Stimulated activated CD4-positive, alpha-beta T cell treated with anti-CD3 and anti-CD28 coated beads, Interleukin-2, amount 100 ng/mL, for 24 hours (primary cell): ENCODE measurements at places on chromosomes 3 and 15.

DNA sequence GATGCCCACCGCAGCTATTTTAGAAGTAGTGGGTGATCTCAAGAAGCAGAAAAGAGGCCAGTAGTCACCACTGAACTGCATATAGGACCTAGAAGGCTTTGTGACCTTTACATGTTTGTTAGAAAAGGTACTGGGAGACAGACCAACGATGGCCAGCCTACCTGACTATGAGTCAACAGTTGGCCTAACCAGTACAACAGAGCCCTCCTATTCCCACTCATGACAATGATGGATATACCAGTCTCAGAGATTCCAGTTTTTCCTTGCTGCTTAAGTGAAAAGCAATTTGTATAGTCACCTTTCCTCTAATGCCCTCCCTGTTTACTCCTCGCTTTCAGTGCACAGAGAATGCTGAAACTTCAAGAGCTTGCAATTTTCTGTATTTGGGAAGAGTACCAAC is 86.6 kb upstream of the PPIB start:
- DNase-seq, result no peak

DNA sequence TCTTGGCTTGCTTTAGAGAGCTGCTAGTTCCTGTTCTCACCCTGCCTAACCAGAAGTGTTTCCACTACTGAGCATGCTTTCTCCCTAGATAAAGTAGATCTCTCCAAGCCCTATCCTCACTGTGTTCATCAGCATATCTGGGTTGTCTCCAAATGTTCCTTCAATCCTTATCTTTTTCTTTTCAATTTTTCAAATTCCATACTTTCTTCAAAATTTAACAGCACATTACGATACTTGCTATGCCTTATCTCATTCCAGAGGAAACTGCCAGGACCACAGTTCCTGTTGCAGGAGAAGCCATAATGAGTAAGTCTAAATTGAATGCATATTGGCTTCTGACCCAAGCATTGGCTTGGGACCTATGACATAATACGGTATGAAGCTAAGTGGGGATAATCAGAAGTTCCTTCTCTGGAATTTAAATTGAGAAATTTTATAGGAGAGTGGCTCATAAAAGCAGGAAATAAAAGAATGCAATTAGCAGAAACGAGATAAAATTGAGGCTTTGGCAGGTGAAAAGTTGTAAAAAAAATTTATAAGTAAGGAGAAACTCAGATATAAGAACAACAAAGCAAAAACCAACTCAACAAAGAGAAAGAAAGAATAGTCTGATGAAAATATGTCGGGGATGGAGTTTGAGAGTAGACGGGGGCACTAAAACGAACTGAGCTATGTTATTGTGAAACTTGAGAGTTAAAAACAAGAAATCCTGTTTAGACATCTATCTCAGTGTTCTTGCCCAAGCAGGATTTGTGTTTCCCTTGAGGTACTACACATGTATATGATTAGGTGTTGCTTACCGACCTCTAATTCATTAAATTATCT is 631.7 kb upstream of the CCDC54 start:
- DNase-seq, result no peak

- no peak for DNase-seq
Measured at GRCh38 chr15:79944622-79945021, 26.4 kb downstream of the BCL2A1 start.

GRCh38 chr3:16741890-16742289 is 136.7 kb upstream of the DAZL start:
- no peak for DNase-seq

GRCh38 chr3:136708333-136708985 is 43.7 kb downstream of the STAG1 start:
- no peak for DNase-seq

- no peak for DNase-seq
Measured at GRCh38 chr3:39150148-39150802, 3.1 kb downstream of the CSRNP1 start.

DNA sequence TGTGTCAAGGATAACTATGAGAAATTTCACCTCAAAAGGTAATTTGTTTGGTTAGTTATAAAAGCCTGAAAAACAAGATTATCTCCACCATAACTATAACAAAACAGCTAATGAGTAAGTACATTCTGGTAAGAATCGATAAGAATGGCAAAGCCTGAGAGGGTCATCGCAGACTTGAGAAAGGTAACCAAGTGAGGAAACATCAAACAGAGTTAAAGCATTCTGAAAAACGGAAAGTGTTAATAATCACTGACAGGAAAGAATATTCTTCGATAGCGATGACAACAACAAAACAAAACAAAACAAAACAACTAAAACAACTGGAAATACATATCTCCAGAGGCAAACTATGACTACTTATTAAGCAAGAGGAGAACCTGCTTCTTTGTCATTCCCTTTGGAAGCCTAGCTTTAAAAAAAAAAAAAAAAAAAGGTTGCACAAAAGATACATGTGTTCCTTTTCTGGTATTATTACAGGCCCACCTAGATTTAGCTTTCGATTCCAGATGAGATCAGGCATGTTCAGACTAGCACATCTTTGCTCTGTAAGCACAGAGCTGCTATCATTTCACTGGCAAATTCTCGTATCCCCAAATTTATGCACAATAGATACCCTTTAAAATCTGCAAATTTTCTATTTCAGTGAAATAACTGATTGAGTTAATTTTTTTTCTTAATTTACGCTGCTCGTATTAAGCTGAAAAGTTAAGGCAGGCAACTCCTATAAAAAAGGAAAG is 155.6 kb downstream of the TIGIT start:
- no peak for DNase-seq

GRCh38 chr3:123583561-123583960 is 1.3 kb downstream of the HACD2 start:
- no peak for DNase-seq

GRCh38 chr3:135514060-135514448 is 451.5 kb upstream of the PPP2R3A start:
- DNase-seq, result no peak

DNA sequence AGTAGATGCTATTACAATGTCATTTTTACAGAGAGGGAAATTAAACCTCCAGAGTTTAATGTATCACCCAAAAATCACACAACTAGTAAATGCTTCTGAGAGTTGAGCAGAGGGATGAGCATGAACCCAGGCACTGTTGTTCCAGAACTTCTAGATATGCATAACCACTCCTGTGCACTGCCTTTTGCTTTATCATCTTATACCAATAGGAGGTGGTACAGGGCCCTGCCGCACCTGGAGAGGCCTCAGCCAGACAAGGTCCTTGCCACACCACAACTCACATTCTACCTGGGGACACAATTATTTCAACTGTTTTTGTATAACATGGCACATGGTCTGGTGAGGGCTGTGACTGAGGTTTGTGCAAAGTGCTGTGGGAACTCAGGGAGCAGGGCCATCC is 78.5 kb upstream of the NTRK3 start:
- DNase-seq, result no peak

GRCh38 chr15:101813803-101814534 is 2.0 kb downstream of the OR4F15 start:
- no peak for DNase-seq

GRCh38 chr3:156627946-156628569 is 46.3 kb upstream of the TIPARP start:
- DNase-seq, result no peak

DNA sequence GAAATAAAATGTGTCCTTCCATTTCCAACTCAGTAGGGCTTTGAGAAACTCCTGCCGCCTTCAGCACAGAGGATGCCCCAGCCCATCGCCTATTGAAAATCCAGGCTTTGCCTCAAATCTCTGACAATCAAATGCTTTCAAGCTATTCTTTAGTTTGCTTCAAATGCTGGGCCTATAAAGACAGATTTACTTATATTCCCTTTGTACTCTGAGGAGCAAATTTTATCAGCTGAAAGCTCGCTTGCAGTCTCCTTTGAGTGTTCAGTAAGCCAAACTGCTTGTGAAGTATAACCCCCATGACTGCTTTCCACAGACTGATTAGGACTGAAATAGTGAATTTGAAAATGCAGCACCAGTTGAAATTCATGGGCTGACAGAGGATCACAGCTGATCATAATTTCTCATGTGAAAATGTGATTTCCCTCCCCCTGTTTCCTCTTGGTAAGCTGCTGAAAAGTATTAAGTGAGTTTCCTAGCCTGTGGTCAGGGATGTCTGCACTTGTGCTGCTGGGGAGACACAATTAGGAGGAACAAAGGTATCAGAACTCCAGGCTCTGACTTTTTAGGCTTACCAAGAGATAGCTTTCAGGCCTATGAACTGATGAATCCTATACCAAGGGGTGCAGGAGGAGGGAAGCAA is 563.4 kb upstream of the TGFBR2 start:
- no peak for DNase-seq

GRCh38 chr15:57218826-57219576 is 157.3 kb upstream of the CGNL1 start:
- no peak for DNase-seq

GRCh38 chr15:78766041-78766440 is 45.2 kb downstream of the ADAMTS7 start:
- DNase-seq, result no peak

DNA sequence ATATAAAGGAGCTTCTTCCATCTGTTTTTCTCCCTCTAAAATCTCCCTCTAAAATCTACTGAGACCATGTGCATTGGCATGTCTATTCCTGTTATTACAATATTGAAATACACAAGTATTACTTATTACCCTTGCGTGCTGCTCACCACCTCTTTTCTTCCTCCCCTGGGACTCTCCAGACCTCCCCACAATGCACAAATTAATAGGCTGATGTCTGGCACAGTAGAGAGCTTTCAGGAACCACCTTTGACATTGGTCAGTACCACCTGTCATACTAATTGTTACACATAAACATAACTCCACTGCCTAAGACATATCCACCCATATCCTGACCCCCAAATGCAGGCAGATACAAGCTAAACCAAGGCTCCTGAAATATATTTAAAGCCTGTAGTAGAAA is 722.6 kb downstream of the FHIT start:
- no peak for DNase-seq

DNA sequence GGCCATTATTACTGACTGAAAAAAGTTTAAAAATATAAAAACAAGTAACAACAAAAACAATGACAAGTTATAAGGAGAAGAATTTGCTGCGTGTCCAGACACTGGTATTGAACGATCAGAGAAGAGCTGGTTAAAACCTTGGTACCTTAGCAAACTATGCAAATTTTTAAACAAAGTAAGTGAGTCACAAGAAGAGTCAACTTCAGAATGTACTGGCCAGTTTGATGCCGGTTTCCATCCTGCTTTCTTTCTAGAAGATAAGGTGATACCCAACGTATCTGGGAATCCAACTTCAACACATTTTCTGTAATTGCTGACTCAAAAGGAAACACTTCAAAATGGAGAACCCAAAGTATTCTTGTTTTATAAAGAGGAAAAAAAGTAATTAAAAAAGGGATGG is 49.8 kb downstream of the RUBCN start:
- no peak for DNase-seq
